ENCODE measurements at places on chromosomes 2 and 18. TPM values are rescaled to one million over a fixed set of nuclear protein-coding genes. Genes with fewer than 3 reads are reported as not detected.

The ANKRD39 gene
- total RNA-seq: 44.3 TPM

The FAM161A gene
- 2.6 TPM for total RNA-seq

The ANKRD44 gene
- total RNA-seq: 75.0 TPM

The SERPINB3 gene
- total RNA-seq: not detected

Data from activated T-cell treated with anti-CD3 and anti-CD28 coated beads, Interleukin-2, amount 50 U/mL, for 4 hours (primary cell).